ENCODE measurements at places on chromosomes 12 and 14.
A peak's percentile ranks its signal among the peaks of the same experiment; 100 is the strongest.

DNA sequence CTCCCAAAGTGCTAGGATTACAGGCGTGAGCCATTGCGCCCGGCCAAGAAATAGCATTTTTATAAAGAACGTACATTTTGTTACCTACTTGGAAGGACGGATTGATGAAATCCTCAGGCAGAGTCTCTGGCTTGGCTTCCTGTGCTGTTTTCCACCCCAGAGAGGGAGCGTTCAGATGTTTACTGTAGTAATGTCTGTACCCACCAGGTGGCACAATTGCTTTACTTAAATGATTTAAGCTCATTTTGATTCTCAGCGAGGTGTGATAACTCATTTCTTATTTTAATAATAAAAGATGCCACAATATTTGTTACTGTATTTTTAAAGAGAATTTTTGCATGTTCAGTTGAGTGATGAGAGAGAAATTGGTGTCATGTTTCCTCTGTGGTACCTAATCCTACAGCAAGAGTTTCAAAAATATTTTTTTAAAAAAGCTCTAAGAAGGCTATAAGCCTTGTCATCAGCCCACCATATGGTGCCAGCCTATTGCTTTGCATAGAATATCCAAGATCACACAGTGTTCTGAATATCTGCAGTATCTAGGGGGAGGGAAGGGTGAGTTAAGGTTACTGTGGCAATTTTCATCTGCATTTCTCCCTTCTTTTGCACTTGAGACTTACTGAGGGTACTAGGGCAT is 82.6 kb upstream of the TRAF3 start:
- peak; percentile 69 for DNase-seq

GRCh38 chr12:124222368-124223245 is 72.3 kb upstream of the RFLNA start:
- DNase-seq: no peak

GRCh38 chr14:75941030-75941429 is 40.8 kb downstream of the TGFB3 start:
- no peak for DNase-seq

- no peak for DNase-seq
Observed at GRCh38 chr12:67617629-67618028, 30.9 kb upstream of the DYRK2 start.

GRCh38 chr14:50762001-50762930 is 68.7 kb downstream of the NIN start:
- no peak for DNase-seq

DNA sequence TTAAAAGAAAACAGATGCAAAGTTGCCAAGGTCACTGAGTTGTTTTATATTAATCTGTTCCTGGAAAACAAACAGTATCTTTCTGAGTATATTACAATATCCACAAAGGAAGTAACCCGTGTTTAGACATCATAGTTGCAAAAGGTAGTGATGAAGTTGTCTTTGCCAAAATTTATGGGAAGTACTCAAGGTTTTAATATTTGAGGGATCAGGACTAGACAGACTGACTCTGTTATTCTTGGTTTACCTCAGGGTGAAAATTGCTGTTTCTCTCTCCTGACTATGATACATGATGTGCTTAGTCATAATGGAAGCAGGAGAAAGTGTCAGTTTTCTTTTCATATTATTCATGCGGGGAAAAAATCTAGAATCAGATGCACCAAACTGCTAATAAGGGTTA is 28.3 kb downstream of the TMEM233 start:
- no peak for DNase-seq

- DNase-seq: no peak
Observed at GRCh38 chr12:112456029-112456428, 37.3 kb downstream of the PTPN11 start.

DNA sequence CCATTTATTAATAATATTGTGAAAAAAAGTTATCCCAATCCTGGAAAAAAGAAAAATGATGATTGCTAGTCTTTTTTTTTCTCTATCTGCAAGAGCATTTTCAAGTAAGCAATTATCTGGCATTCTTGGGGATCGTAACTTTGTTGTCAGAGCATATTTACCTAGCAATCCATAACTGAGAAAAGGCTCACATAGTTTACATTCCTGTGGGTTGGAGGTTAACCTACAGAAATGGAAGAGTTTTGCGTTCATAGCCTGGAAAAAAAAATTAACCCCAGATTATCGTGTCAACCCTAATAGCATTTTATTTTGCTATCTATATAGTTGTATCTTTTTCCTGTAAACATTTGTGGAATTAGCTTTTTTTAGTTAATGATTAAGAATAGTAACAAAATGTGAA is 292.3 kb downstream of the DAD1 start:
- no peak for DNase-seq

GRCh38 chr12:10196210-10196609 is 16.5 kb upstream of the GABARAPL1 start:
- DNase-seq: no peak

GRCh38 chr12:43113135-43113534 is 438.9 kb downstream of the ADAMTS20 start:
- DNase-seq: no peak

DNA sequence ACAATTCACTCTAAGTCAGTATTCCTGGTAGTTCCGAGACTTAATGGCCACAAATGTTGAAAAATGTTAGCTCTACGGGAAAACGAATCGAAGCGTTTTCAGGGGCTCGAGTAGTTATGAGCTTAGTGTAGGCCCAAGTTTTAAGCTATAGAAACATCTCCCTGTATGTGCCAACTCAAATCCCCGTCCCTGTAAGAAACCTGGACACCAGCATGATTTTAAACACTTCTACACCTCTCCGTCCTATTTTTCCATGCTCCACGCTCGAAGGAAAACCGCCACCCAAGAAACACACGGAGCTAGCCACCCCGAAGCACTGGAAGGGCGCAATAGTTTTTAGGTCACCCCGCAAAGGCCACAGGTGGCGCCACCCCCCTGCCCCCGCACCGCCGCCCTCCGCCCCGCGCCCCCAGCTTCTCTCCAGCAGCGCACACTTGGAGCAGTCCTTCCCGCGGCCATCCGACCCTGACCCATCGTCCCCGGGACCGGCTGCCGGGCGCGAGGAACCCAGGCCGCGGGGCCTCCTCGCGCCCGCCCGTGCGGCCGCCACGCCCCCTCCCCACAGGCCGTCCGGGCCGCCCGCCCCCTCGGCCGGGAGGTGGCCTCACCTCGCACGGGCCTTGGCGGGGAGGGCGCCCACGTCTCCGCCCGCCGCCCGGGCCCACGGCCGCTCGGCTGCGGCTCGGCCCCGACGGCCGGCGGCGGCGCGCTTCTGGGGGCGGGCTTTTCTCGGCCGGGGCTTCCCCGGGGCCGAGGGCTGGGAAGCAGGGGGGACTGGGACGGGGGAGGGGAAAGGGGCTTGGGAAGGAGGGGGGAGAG is 522 bp downstream of the R3HDM2 start:
- DNase-seq: peak; percentile 36

GRCh38 chr12:119746169-119746568 is 78.2 kb downstream of the PRKAB1 start:
- no peak for DNase-seq

DNA sequence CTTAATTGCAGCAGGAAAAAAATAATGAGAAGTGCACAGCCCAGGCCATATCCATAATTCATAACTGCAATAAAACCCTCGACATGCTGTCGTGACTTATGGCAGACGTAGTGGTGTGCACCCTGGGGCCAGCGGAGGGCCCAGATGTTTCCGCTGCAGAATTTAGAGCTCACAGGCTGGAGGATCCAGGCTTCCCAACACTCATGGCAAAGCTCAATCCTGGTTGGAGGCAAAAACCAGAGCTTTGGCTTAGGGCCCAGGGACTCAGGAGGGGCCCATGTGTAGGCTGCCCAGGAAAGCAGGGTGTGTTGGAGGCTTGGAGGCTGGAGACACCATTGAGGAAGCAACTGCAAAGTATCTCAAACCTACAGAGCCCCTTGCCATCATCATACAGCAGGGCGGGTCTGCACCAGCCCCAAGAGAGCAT is 68.7 kb downstream of the SERPINA3 start:
- no peak for DNase-seq

GRCh38 chr14:61512026-61512834 is 183.1 kb upstream of the HIF1A start:
- DNase-seq: no peak

GRCh38 chr14:34423445-34423844 is 38.6 kb downstream of the SPTSSA start:
- no peak for DNase-seq

DNA sequence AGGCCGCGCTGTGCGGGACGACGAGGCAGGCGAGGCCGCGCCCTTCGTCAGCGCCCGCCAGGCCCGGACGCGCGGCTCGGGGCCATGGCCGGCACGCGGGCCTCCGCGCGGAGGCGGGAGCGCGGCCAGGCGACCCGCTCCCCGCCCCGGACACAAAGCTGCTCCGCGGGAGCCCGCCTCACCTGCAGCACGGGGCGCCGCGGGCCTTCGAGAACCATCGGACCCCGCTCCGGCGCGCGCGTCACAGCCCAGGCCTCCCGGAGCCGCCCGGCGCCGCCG is 342 bp downstream of the DICER1 start:
- DNase-seq: no peak

- no peak for DNase-seq
Observed at GRCh38 chr14:79627058-79627457, 584.2 kb downstream of the DIO2 start.

GRCh38 chr12:2016862-2017545 is 12.7 kb upstream of the DCP1B start:
- no peak for DNase-seq

- no peak for DNase-seq
Observed at GRCh38 chr14:81826081-81826480, 292.4 kb upstream of the SEL1L start.
